Myocyte (in vitro differentiated cells): ENCODE measurements at places on chromosomes 16 and 17. TPM values are rescaled to one million over a fixed set of nuclear protein-coding genes. Genes with fewer than 3 reads are reported as not detected.

DNA sequence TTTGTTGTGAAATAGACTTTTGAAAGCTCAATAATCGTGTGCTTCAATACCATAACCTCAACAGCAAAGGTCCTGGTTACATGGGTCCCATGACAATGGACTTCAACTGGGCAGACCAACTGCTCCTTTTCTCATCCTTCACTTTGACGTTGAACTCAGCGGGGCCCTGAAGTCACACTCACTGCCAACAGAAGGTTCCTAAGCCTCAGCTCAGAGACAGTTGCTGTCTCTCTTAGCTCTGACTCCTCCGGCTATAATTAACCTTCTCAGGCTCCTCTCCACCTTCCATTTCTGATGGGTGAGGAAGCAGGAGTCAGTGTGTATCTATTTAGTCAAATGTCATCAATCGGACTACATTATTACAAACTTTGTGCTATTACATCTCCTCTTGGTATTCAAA lies 23.8 kb downstream of the MPP3 start:
- DNase-seq: peak; percentile 75

DNA sequence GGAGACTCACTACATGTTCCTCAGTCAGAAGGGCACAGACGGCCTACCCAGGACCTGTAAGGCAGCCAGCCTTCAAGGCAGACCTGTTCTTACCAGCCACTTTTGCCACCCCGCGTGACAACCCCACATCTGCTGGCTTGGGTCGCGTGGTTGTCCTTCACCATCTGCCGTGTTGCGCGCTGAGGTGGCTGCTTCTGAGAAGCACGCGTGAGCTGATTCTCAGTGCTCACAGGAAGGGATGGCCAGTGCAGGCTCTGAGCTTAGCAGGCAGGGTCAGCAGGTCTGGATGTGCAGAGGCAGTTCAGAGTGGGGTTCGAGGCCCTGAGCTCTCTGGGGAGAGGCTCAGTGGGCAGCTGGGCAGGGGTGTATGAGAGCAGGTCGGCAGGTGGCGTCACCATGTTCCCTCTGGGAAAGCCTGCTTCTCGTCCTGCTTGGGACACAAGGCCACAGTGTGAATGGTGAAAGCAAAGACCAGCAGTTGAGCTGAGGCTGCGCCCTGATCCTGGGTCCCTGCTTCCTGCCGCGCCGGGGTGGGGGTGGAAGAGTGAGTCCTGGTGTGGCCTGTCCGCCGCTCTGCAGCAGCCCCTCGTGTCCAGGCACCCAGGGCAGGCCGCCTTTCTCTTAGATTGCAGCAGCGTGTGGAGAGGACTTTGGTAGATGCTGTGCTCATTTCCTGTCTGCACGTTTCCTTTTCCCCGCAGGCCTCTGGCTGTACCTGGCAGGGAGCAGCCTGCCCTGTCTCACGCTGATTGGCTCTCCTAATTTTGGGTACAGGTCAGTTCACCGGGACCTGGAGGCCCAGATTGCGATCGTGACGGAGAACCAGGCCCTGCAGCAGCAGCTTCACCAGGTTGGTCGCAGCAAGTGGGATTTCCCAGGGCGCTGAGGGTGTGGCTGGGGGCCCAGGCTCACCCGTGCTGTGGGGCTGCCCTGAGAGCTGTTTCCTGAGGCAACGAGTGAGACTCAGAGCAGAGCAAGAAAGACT lies 36.0 kb downstream of the PGS1 start:
- DNase-seq: peak; percentile 21

GRCh38 chr17:51455931-51456330 lies 195.6 kb downstream of the UTP18 start:
- DNase-seq: peak; percentile 20

DNA sequence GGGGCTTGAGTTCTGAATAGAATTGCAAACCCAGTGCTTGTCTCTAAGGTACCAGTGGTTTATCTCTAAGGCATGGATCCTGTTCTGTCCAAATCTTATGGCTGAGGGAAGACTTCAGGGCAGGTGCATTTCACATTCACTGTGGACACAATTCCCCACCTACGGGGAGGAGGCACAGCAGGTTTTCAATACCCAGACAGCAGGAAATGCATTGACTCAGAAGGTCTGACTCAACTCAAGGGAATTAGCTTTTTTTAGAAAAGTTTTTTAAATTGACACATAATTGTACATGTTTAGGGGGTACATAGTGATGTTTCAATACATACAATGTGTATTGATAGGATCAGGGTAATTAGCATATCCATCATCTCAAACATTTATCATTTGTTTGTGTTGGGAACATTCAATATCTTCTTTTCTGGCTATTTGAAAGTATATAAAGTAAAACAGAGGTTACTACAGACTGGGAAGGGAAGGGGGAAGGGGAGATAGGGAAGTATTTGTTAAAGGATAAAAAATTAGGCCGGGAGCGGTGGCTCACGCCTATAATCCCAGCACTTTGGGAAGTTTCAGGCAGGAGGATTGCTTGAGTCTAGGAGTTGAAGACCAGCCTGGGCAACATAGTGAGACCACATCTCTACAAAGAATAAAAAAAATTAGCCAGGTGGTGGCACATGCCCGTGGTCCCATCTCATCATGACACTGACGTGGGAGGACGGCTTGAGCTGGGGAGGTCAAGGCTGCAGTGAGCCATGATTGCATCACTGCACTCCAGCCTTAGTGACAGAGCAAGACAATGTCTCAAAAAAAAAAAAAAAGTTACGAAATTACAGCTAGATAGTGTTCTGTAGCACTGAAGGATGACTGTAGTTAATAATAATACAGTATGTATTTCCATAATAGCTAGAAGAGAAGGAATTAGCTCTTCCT lies 54.9 kb downstream of the RGS9 start:
- DNase-seq: no peak

DNA sequence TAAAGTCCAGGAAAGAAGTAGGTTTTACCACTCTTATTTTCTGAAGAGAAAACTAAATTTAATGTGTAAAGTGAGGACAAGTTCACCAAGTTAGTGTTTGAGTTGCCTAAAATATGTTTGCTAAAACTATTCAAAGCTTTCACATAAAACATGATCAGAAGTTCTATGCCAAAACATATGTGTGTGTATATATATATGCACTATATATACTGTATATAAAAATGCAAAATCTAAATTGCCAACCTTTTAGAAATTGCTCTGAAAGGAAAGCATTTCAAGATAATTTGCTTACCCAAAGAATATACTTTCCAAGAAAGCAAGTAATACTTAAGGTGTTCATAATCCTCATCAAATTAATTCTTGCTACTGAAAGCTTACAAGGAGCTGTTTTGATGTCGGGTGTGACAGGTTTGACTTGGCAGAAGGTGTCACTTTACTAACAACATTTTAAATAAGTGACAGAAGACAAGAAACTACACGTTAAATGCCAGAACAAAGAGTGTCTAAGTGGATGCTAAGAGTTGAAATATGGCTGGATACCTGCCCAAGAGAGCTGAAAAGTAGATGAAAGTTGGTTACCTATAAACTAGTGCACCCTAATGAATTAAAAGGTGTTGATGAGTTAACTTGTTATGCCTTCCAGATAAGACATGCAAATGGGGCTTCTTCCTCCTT lies 32.3 kb upstream of the STH start:
- DNase-seq: no peak

DNA sequence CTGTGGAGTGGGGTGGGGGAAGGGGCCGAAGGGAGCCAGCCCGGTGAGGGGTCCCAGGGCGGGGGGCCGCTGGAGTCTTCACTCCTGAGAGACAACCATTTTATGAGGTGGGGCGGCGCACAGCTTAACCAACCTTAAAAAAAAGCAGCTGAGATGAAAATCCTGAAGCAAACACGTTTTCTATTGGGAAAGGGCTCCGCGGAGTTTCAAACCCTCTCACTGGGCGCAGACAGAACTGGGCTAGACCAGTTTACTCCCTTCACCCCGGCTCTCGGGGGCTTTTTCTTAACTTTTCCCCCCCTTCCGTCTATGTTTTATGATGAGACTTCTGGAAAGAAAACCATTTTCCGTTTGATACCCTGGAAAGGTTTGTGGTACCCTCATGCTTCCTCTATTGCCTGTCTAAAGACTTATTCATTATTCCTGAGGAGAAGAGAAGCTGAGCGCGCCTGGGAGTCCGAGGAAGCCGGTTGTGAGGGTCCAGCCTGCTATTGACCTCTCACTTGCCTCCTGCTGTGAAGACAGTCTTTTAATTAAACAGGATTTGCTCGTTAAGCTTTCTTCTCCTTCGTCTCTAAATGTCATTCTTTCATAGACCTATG lies 482 bp upstream of the SSH2 start:
- no peak for DNase-seq

The FXR2 gene
- total RNA-seq: 85.2 and 85.6 TPM in 2 replicates

The TP53TG3C gene
- not detected in 2 replicates for total RNA-seq
